ENCODE measurements at places on chromosomes 5 and 9.
A peak's percentile ranks its signal among the peaks of the same experiment; 100 is the strongest.

GRCh38 chr9:103804077-103804735 is 289.9 kb upstream of the SMC2 start:
- DNase-seq = no peak

DNA sequence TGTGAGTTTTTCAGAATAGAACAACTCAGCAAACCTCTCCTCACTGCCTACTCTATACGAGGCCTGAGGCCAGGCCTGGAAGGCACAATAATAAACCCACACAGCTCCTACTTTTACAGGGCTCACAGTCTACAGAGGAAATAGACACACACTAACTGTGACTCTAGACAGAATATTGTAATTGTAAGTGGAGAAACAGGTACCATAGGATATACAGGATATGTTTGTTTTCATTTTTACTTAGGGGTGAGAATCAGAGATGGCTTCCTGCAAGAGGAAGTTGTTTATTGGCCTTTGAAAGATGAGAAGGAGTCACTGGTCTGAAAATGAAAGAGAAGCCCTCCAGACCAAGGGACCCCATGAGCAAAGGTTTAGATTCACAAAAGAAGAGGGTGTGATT is 35.8 kb upstream of the TGFBR1 start:
- no peak for DNase-seq

DNA sequence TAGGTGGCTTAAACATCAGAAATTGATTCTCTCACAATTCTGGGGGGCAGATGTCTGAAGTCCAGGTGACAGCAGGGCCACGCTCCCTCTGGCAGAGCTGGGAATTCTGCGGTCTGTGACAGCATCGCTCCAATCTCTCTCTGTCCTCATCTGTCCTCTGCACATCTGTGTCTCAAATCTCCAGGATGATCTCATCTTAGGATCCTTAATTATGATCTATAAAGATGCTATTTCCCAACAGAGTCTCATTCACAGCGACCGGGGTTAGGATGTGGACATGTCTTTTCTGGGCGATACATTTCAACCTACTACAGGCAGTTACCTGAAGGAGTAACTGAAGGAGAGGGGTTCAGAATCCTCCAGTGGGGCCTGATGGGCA is 31.4 kb downstream of the ANKRD33B start:
- DNase-seq = no peak

DNA sequence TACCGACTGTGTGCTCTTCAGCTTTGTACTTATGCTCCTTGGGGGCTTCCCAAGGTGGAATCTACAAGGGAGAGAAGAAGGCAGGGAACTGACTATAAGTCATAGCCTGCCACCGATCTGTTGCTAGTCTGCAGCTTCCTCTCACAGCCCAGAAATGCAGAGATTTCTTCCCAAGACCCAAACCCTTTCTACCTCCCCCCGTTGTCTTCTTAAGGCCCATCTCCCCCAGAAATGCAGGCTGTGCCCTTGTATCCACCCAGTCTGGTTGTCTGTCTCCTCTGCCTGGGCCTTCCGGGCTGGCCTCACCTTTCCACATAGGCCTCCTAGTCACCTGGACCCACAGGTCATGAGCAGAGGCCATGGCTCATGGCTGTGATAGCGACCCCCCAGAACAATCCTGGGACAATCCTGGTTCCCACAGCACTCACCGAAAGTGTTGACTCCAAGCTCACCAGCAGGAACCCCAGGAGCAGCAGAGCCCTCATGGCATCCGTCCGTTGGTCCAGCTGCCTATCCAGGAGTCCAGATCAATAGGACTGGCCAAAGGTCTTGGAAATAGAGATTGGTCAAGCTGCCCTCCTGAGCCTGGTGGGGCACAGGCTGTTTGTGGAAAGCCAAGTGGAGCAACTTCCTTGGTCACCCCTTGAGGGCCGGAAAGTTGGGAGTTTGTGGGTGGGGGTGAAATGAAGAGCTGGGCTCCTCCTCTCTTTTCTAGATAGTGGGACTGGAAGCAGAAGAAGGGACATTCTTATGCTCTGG is at the start of gene F12:
Gene F12, minus strand, starts transcription at position 522 of the 759 bp plus-strand sequence. Its CDS starts 37 bp downstream, at position 485.
- DNase-seq = no peak

- no peak for DNase-seq
Measured at GRCh38 chr5:69206528-69207190, 17.3 kb downstream of the CENPH start.

- no peak for DNase-seq
Measured at GRCh38 chr9:70035691-70036090, 8.0 kb upstream of the MAMDC2 start.

GRCh38 chr5:130231786-130232185 is 327.5 kb downstream of the CHSY3 start:
- no peak for DNase-seq

GRCh38 chr9:126354887-126355770 is 28.5 kb downstream of the MVB12B start:
- no peak for DNase-seq

- no peak for DNase-seq
Measured at GRCh38 chr5:149381261-149381985, 2.3 kb upstream of the IL17B start.

GRCh38 chr5:17115855-17116254 is 101.6 kb upstream of the BASP1 start:
- DNase-seq = no peak

DNA sequence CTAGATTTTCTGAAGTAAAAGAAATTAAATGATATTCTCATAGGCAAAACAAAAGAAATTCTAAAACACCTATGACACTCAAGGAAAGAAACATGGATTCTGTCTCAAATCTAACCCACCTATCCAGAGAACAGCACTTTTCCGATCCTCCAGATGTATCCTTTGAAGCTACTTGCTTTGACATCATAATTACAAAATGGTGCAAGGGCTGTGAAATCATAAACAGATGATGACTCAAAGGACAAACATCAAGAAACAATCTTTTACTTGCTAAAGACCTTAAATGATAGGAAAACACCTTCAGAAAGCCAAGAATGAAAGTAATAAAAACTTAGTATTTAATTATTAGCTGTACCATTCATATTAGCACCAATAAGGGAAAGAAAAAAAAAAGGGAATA is 202.6 kb downstream of the DENND1A start:
- no peak for DNase-seq

- no peak for DNase-seq
Measured at GRCh38 chr5:57828221-57828620, 345.6 kb upstream of the ACTBL2 start.

GRCh38 chr5:165407352-165407751 is 1901.9 kb downstream of the MAT2B start:
- no peak for DNase-seq

DNA sequence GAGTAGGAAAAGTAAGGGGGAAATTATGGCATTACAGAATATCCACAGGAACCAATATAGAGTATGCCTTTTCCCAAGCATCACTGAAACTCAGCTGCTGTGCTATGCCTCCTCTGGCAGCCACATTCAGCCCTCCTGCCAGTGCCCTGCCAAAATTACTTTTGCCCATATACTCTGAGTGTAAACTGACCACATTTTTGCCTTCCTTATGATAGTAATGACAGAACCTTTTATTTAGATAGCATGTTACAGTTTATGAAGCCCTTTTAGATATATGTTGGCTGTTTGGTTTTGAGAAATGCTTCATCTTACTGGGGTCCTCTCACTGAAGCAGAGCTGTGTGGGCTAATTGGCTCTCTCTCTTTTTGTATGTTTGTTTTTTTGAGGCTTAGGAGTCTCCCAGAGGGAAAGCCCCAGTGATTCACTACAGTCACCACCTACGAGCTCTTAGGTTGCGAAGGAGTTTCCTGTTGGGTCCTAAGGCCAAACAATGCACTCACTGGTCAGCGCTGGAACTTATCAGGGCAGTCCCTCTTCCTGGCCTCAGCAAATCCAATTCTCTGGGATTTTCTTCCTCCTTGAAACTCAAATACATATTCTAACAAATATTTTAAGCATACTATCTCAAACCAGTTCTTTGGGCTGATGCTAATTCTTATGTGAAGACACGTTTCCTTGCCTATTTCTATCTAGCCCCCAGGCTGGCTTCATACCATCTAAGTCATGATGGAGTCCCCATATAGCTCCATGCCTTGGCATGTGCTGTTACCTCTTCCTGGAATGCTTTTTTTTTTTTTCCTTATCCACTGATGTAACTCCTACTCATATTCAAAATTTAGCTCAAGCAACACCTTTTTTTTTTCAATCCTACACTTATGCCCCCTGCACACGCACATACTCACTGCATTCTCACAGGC is 3.7 kb downstream of the PHF24 start:
- no peak for DNase-seq

- no peak for DNase-seq
Measured at GRCh38 chr9:77533671-77534070, 114.5 kb downstream of the GNA14 start.

DNA sequence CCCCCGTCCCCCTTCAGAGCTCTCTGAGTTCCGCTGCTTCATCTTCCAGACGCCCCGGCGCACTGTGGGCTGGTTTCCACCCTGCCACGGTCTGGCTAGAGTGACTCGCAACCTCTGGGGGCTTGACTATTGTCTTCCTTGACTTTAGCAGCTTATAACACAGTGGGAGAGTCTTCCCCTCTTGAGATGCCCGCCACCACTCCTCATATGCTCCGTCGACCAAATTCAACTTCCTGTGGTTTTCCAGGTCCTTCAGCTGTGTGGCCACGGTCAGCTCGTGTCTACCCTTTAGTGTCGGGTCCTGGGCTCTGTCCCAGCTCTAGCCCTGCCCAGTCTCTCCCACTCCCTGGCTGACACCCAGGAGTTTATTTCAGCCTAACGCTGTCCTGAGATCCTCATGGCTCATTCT is 28.2 kb upstream of the NCS1 start:
- no peak for DNase-seq

DNA sequence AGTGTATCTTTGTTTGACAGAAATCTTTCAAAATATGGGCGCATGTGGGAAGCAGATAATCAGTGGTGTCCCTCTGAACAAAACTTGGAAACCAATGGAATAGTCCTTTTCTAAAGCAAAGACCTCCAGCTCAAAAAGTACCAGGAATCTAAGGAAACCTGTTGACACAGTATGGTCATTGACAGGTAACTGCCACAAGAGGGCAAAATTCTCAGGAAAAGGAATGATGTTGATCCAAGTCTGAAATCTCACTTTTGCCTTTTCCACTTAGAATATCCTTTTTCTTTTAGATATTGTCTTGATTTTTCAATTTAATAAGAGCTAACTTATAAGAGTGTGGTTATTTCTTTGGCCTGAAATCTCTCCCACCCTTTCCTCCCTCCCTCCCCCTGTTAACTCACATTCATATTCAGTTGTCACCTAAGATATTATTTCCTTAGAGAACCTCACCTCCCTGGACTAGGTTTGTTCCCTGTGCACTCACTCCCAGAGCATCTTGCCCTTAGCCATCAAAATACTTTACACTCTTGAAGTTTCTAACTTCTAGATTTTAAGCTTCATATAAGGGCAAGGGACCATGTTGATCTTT is 59.0 kb upstream of the BARX1 start:
- peak; percentile 17 for DNase-seq

- DNase-seq = no peak
Measured at GRCh38 chr9:115063058-115063845, 54.7 kb downstream of the TNC start.

DNA sequence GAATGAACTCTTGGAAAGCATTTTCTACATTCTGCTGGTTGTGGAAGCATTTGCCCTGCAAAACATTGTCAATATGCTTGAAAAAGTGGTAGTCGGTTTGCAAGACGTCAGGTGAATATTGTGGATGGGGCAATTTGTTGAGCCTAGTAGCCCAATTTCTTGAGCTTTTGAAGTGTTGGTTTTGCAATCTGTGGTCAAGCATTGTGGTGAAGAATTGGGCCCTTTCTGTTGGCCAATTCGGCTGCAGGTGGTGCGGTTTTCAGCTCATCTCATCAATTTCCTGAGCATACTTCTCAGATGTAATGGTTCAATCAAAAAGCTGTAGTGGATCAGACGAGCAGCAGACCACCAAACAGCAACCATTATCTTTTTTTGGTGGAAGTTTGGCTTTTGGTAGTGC is 426.8 kb upstream of the CDH9 start:
- DNase-seq = no peak

DNA sequence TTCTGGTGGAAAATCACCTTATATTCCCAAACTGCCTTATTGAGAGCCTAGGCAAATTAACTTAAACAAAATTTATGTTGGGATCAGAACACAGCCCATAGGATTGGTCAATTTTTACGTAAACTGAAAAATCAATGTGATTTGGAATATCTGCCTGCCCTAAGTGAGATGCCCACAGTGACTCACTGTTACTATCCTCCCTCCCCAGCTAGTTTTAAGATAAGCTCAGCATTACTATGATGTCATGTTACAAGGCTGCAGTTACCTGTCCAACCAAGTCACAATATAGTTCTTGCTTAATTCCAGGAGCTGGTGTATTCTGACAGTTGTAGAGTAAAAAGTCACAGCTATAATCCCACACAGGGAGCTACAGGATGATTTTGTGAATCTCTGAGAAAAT is 23.1 kb downstream of the SKP1 start:
- DNase-seq = no peak

DNA sequence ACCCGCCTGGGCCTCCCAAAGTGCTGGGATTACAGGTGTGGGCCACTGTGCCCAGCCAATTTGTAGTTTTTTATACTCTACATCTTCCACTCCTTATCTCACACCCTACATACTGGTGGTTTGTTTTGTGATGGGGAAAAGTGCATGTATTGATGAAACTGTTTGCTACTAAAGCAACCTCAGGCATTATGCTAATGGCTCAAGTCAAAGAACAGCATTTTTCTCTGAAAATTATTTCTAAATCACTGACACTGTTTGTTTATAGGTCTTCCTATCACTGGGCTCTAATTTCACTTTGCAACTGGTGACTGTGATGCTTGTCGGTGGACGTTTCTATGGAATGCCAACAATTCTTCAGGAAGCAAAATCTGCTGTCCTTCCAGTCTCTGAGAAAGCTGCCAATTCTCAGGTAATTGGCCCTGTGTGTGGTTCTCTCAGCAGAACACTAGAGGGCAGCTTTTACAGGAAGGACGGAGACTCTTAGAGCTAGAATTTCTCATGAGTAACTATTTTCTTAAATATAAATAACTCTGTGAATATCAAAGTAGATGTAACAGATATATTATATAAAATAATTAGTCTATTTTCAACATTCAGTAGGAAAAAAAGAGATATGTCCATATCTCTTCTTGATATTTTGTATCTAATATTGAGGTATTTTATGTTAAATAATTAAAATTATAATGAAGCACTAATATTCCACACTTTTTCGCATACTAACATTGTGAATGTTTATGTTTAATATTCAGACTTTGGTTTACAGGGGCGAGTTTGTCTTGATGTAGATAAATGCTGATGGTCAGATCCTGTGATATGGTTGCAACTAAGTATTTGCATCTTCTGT is 244.1 kb downstream of the ADGRV1 start:
- peak; percentile 4 for DNase-seq

- DNase-seq = peak; percentile 72
Measured at GRCh38 chr5:58462623-58463230, 2.8 kb upstream of the PLK2 start.

- no peak for DNase-seq
Measured at GRCh38 chr5:174058433-174059122, 13.1 kb downstream of the NSG2 start.

- no peak for DNase-seq
Measured at GRCh38 chr9:134518004-134518606, 123.5 kb upstream of the COL5A1 start.

GRCh38 chr5:54861212-54861894 is 124.0 kb downstream of the ESM1 start:
- DNase-seq = no peak
